Mesothelial cell of epicardium (in vitro differentiated cells): ENCODE measurements at places on chromosomes 3 and 15.
A peak's percentile ranks its signal among the peaks of the same experiment; 100 is the strongest.

- DNase-seq: no peak
Observed at GRCh38 chr15:75864213-75865059, 21.2 kb downstream of the UBE2Q2 start.

DNA sequence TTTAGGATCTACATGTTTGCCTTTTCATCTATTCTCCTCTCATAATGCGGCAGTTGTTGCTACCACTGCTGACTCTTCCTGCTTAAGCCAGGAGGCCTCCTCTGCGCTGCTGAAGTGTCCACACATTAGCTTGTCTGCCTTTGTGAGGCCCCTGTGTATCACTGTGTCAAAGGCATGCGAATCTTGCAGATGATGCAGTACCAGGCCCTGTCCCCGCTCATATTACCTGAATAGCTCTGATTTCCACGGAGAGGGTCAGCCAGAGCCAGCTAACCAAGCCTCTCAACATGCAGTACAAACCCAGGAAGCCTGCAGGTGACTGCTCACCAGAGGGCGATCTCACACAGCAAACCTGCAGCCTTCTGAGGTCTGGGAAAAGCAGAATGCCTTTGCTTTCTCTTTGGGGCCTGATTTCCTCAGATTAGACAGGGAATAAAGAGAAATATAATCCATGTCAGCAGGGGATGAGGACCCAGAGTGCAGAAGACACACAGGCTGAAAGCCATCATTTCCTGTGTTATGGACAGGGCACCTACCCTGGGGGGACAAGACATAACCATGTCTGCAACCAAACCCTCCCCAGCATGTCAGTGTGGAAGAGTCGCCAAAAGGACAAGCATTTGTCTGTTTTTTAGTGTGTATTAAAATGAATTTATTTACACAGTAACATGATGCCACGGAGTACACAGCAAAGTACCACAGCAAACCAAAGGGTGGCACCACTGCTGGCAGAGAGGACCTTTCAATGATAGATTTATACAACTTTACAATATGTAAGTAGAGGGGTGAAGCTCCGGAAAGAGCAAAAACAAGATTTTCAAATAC, 36.8 kb upstream of the TSPAN3 start:
- DNase-seq: peak; percentile 42

GRCh38 chr15:93706495-93707292, 524.7 kb upstream of the MCTP2 start:
- DNase-seq: no peak

- DNase-seq: no peak
Observed at GRCh38 chr3:157360044-157360443, 76.6 kb upstream of the PTX3 start.

GRCh38 chr3:162007722-162008121, 511.1 kb downstream of the OTOL1 start:
- no peak for DNase-seq

DNA sequence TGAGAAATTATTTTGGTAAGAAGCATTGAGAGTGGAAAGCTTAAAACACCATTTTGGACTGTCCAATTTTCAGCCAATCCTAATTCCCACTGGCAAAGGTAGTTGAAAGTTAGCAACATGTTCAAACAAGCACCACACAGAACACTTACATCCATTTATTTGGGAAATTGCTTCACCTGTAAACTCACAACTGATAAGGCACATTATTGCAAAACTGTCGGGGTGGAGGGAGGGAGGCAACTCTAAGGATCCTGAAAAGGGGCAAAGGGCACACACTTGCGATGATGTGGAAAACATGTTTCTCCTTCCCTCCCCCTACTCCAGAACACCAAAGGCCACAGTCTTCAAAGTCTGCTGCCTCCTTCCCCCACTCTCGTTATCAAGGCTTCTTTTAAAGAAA, 9.4 kb downstream of the TMEM41A start:
- DNase-seq: no peak

- DNase-seq: no peak
Observed at GRCh38 chr3:114879059-114880031, 267.7 kb downstream of the ZBTB20 start.

- DNase-seq: no peak
Observed at GRCh38 chr15:45106002-45106790, 7.8 kb downstream of the DUOX2 start.

GRCh38 chr3:169754711-169755110, 10.1 kb downstream of the TERC start:
- no peak for DNase-seq

- DNase-seq: no peak
Observed at GRCh38 chr3:106204160-106204868, 335.5 kb upstream of the CBLB start.

GRCh38 chr15:64697911-64698369, 77.4 kb downstream of the RBPMS2 start:
- no peak for DNase-seq

- DNase-seq: no peak
Observed at GRCh38 chr3:99713440-99713839, 75.0 kb downstream of the COL8A1 start.

DNA sequence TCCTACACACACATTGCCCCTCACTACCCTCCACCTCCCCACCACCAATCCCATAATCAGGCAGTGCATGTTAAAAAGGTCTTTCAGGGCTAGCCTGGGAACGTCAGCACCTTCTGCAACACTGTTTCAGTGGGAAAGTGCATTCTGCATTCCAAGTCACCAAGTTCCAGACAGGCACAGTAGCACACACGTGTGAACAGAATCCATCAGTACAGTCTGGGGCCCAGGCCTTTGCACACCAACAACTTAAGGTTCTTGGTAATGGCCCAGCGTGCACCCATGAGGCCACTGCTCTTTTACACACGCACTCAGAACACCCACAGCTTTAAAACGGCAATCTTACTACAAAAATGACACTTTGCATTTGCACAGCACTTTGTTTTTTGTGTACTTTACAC, 1.2 kb downstream of the ANXA2 start:
- no peak for DNase-seq

DNA sequence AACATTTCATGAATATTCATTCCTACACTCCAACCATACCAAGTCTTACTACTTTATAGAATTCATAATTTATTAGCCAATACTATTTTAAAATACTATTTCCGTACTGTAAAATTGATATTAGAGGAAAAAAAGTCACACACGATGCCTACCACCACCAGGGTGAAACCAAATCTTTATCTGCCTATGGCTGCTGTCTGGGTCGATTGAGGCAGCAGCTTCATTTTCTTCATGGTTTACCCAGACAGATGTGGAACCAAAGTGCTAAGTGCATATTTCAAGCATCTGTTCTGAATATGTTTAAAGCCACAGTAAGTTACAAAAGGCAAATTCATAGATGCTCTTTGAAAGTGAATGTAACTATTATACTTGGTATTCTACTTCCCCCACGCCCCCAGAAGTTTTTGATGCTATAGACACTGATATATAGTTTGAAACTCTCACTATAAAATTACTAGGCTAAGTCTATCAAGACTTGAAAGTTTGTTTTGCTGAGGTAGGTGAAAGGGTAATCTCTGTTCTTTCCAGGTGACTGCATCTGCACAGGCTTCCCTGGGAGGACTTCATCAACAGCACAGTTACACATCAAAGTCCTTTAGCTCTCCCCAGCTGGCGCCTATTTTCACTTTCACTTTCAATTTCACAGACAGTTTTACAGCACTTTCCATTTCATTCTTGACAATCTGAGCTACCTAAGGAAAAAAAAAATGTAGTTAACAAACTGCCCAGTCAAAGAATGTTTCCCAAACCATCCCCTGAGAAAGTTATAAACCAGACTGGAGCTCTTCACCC, 113.9 kb downstream of the POLQ start:
- DNase-seq: no peak

DNA sequence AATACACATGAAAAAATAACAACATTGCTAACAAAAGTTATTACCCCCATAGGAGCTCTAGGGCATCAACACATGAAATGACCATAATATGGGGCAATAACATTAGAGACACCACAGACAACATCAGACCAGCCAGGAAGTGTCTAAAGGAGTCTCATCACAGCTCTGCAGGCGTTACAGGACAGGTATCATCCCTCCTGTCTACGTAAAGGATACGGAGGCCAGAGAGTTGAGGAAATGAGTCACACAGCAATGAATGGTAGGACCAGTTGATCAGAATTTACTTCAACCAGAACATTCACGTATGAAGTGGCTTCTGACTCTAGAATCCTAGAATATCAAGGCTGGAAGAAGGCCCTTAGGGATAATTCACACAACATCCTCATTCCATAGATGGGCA, 1.8 kb downstream of the NME9 start:
- no peak for DNase-seq

- DNase-seq: no peak
Observed at GRCh38 chr3:120688121-120688520, 6.1 kb upstream of the HGD start.
